ENCODE measurements at places on chromosomes 2 and 18.

DNA sequence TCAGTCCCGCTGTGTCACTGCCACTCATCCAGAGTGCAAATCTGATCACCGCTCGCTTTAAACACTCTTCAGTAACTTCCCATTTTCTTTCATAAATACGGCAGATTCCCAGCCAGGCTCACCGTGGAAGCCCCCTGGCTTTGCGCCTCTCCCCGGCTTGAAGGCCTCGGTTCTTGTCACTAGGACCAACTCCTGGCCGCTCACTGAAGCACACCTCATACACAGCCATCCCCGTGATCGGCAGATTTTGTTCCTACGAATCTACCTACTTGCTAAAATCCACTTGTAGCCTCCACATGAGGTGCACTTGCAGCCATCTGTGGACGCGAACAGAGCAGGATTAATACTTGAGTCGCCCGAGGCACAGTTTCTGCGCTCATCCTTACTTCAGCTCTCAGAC is 462.4 kb upstream of the MYT1L start:
- no peak for DNase-seq

DNA sequence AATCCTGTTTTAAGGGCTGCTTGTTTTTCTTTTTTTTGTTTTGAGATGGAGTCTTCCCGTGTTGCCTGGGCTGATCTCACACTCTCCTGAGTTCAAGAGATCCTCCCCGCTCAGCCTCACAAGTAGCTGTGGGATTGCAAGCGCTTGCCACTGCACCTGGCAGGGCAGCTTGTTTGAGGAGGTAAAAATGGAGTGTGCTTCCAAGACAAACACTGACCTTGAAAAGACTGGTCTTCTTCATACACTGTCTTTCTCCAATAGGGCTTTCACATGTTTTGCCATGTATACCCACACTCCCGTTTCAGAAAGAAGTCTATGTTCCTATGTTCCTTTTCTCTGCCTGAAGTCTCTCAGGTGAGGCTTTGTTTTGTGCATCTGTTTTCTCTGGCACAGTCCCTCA is 32.6 kb upstream of the LDAH start:
- DNase-seq: no peak

- DNase-seq: no peak
Observed at GRCh38 chr18:35267809-35268208, 22.2 kb downstream of the ZSCAN30 start.

- DNase-seq: no peak
Observed at GRCh38 chr2:205758051-205758450, 75.8 kb downstream of the NRP2 start.
